ENCODE measurements at places on chromosomes 2 and 18.

GRCh38 chr2:151729837-151730236, 4.4 kb downstream of the NEB start:
- no peak for DNase-seq

DNA sequence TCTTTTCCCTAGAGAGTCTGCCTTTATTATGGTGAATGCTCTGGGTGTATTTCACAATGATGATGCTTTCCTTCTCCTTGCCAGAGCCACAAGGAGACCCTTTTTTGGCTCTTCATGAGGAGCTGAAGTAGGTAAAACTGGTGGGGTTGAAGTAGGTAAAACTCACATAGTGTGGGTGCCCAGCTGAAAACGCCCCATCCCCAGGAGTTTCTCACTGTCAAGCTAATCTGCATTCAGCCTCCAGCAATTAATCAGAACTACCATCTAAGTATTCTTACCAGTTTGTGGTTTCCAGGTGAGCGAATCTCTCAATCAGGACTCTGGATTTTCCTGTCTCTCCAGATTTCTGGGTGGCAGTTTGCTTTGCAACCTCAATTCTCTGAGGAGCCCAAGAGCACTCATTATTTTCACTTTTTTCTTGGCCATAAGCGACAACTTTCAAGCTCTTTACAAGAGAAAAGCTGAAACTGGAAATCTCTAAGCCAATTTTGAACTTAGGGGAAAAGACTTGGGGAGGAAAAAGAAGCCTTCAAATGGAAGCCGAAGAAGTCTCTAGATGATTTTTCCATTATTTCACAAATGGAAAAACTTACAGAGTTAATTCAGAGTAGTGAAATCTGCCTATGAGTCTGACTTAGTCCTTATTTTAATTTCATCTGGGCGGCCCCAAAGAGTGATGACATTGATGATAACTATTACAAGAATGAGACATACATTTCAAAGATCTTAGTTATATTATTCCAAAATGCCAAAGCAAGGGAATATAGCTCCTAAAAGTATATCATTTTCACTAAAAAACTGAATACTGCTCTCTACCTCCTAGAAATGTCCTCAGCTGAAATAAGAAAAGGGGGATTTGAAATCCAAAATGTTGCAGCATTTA, 121.4 kb upstream of the MAP3K20 start:
- DNase-seq, result no peak

GRCh38 chr2:86789687-86790133, 1.0 kb downstream of the CD8A start:
- DNase-seq, result no peak

DNA sequence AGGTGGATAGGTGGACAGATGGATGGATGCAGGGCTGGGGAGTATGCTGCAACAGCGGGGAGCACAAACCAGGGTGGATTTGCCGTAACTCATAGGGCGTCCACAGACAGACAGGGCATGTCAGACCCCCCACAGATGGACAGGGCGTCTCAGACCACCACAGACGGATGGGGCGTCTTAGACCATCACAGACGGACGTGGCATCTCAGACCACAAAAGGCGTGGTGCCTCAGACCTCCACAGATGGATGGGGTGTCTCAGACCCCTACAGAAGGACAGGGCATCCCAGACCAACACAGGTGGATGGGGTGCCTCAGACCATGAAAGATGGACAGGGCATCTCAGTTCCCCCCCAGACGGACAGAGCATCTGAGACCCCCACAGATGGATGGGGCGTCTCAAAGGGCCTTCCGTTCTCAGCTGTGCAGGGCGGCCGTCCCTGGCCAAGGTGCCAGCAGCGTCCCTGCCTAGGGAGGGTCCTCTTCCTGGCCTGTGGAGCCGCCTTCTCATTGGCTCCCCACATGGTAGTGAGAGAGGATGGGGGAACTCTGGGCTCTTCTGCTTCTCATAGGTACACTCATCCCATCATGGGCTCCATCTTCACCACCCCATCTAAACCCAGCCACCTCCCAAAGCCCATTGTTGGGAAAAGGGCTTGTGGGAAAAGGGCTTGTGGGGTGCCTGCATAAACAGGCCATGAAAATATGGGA, 2.1 kb downstream of the ANKMY1 start:
- DNase-seq, result no peak

DNA sequence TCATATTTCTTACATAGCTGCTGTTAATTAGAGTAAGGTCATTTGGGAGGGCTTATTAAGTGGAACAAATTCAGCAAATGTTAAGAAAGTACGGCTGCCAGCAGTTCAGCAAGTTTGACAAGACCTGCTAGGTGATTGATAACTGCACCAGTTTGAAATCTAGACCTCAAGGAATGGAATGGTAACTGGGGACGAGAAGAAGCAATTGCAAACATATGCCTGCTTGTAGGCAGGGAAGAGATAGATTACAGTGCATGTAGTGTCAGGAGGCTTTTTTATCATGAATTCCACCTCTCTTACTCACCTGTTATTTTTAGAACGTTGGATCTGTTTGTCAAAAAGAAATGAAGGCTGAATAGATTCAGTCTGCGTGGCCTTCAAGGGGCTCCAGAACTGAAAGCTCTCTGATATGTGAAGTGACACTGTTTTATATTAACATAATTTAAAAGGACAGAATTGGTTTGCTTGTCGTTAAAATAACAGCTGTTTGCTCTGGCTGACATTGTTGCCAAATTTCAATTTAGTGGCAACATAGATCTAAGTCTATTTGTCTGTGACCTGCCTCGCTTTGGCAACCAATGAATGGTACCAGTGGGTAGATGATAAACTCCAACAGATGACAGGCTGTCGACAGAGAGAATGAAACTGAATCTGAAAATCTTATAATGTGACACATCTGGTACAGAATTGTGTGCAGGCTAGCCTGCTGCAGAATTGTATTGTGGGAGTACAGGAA, 199.3 kb downstream of the ZNF407 start:
- DNase-seq, result peak; percentile 8

- peak; percentile 6 for DNase-seq
Measured at GRCh38 chr2:157785200-157785599, 90.9 kb downstream of the ACVR1 start.

DNA sequence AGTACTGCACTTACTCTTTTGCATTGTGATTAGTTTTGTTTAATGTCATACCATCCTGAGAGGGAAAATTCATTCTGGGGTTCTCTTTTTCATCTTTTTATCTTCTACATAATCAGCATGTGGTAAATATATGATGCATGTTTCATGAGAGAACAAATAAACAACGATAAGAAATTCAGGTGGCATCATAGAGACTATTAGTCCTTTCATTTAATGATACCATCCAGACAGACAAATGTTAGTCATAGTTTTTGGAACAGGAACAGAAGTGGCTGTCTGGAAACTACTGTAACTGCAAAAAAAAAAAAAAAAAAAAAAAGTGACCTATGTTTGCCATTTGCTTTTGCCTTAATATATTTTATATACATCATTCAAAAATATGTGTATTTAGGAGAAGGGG, 761.0 kb downstream of the EPHA4 start:
- no peak for DNase-seq

DNA sequence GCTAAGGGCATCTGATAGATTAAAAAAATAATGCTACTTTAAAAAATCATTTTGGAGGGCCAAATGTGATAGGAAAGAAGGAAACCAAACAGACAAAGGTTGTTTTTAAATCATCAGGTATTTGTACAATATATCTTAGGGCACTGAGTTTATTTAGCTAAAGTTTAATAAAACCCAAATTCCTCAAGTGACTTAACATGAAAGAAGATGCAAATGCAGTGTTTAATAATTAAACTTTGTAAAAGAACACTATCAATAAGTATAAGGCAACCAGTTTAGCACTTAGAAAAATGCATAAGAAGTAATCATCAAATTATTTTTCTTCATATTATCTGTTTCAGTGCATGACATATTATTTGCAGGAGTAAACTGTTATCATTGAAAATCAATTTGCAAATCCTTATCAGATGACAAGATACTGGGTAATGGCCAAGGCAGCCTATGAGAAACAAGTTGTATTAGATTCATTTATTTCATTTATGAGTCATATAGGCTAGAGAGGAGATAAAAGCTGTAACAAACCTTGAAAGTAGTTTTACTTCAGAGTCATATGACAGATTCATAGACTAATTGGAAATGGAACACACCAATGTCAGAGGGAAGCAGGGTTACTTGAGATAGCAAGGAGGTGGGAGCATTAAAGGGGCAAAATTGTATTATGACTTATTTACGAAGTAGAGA, 165.5 kb downstream of the GCA start:
- DNase-seq, result no peak

DNA sequence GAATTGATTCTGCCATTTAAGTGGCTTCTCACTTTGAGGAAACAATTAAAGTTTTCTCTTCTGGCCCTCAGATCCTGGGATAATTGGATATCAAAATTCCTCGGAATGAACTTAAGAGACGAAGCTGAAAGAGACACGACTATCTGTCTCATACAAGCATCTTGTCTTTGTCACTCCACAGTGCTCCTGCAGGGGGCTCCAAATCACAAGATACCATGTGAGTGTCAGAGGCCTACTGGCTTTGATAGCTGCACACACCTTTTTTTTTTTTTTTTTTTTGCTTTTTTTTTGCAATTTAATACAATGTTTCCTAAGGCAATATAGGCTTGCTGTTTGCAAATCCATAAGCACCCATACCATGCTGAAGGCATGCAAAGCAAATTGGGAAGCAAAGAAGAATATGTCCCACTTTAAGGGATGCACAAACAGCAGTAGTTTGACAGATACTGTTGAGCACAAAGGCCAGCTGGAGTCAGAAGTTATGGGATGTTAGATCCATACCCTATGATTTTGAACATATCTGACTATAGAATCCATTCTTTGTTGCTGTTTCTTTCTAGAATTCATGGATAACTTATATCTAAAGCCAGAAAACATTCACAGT, 109.0 kb upstream of the CBLN2 start:
- peak; percentile 9 for DNase-seq

Measured in RWPE1 (cell line).